A549 treated with ZK216348 at 1 μM for 4 hours (cell line): ENCODE measurements at places on chromosomes 7 and 10. TPM values are rescaled to one million over a fixed set of nuclear protein-coding genes. Genes with fewer than 3 reads are reported as not detected.

Gene RAMP3
- not detected in 5 replicates for total RNA-seq

Gene NEUROD6
- not detected in 5 replicates for total RNA-seq

Gene PNLIPRP2
- total RNA-seq: 0.12 TPM in 1 of 5 replicates, not detected in the others

Gene NCF1
- total RNA-seq: 0.28 TPM in 1 of 5 replicates, not detected in the others
